Inflammatory macrophage treated with lipopolysaccharide for 4 hours (primary cell): ENCODE measurements at places on chromosomes 1 and 21.

DNA sequence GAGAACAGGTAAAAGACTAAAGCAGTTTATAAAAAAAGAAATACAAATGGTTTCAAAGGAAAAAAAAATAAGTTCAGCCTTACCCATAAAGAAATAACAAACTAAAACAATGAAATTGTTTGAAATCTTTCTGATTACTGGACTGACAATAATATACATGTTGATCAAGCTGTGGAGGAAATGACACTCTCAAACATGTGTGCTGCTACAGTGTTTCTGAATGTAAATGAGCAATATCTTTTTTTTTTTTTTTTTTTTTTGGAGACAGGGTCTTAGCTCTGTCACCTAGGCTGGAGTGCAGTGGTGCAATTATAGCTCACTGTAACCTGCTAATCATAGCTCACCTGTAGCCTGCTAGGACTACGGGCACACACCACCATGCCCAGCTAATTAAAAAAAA, 6.5 kb downstream of the EPS15 start:
- DNase-seq = no peak

DNA sequence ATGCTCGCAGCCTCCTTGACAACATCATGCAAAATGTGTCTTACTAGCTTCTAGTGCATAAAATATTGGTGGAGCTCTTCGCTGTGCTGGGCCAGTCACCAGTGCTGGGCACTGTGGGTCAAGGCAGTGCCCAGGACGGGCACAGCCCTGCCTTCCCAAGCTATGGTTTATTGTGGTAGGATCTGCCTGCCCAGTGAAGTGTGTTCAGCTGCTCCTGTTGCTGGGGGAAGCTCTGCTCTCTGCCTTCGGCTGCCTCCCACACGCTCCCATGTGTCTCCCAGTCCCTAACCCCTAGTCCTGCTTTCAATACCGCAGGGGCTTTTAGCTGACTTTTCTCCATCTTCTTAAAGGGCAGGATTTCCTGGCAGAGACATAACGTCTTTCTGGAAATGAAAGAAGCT, 15.7 kb downstream of the EPHX1 start:
- DNase-seq = peak; percentile 38

GRCh38 chr1:155884031-155884960, 24.9 kb downstream of the SYT11 start:
- DNase-seq = no peak

DNA sequence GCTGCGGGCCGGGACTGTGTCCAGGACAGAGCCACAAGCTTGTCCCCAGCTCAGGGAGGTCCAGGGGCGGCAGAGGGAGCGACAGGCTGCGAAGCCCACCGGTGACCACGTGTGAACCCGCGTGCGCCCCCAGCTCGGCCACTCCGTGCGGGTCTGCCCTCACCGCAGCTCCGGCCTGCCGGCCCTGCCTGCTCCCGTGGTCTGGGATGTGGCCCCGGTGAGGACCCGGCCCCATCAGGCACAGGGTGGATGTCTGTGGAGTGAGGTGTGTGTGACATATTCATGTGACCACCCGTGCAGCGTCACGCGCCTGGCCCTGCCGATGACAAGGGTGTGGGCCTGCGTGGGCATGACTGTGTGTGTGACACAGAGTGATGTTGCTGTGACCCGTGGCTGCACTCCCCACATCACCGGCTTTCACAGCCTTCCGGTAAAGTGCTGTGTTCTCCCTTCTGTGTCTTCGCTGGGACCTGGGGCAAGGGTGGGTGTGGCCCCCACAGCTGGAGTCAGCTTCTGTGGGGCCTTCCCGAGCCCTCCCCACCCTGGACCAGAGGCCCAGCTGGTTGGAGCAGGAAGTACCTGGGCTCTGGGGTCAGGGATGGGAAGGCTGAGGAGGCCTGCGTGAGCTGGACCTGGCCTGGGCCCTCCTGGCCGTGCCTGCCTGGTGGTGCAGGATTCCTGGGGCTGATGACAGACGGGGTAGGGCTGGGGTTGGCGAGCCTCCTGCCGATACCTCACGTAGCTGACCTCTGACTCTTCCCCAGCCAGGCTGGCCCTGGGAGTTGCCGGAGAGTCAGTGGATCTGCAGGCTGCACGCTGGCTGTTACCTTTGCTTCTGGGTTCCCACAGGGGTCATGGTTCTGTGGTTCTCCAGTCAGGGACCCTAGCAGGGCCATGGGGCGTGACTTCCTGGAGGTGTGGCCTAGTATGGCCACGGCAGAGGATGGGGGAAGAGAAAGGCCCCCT, 4.1 kb downstream of the RNF223 start:
- DNase-seq = peak; percentile 57

DNA sequence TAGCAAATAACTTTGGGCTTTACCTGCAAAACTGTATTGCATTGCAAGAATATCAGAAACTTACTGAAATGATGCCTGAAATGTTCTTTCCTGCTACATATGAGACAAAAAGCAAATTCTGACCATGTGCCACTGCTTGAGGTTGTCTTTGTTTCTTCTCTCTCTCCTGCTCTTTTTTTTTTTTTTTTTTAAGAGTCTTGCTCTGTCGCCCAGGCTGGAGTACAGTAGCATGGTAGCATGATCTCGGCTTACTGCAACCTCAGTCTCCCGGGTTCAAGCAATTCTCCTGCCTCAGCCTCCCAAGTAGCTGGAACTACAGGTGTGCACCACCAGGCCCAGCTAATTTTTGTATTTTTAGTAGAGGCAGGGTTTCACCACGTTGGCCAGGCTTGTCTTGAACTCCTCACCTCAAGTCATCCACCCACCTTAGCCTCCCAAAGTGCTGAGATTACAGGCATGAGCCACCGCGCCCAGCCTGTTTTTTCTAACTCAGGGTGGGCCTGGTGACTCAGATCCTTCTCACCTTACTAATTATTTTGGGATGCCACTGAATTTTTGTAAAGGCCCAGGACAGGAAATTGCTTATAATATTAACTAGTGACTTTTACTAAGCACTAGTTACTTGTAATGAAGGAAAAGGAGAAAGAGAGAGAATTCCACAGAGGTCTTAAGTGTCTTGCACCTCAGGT, 35.9 kb downstream of the DNASE2B start:
- no peak for DNase-seq

- DNase-seq = no peak
Observed at GRCh38 chr21:17828223-17828622, 9.1 kb upstream of the C21orf91 start.

GRCh38 chr1:152397474-152397873, 16.6 kb downstream of the CRNN start:
- DNase-seq = no peak

DNA sequence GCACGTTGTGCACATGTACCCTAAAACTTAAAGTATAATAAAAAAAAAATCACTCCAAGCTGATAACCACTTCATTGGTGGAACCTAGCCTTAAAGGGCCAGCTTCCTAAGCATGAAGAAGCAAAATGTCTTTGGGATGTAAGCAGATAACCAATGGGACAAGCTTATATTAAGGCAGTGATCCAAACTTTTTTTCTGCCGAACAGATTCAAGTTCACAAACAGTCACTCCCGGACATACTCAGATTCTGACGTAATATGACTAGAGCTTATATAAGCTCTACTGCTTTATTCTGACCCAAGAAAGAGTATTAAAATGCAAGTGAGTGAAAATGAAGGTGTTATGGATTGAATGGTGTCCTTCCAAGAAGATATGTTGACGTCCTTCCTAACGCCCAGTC, 44.9 kb upstream of the HIVEP3 start:
- no peak for DNase-seq

DNA sequence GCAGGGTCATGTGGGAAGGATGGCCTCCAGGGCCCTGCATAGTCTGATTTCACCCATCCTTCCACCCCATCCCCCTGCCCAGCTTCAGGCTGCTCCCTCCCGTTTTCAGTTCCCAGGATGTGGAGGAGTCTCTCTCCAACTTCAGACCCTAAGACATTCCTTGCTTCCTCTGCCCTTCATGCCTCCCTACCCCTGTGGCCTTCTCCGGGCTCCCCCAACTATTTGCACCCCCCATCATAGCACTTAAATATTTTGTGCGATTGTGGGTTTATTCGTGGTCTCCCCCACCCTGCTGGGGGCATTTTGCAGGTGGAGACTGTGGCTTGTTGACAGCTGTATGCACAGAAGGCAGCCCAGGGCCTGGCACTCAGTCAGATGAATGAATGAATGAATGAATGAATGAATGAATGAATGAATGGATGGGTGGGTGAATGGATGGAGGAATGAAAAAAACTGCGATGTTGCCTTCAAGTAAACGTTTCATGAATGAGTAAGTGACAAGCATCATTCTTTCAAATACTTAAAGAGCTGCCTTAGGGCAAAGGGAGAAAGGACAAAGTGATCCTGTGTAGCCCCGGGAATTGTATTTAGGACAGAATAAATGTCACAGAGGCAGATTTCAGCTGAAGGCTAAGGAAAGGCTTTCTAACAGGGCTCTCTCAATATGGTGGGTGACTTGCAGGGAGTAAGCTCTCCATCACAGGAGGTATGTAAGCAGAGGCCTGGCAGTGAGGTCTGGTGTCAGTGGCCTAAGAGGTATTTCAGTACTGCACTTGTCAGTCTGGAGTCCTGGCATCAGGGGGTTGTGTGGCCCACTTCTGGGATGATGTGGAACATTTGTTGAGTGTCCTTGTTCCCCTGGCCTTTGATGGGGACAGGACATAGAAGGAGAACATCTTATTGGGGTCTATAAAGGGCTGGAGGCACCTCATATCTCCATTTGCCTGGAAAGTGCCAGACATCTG, 156.4 kb downstream of the PTPRU start:
- no peak for DNase-seq

DNA sequence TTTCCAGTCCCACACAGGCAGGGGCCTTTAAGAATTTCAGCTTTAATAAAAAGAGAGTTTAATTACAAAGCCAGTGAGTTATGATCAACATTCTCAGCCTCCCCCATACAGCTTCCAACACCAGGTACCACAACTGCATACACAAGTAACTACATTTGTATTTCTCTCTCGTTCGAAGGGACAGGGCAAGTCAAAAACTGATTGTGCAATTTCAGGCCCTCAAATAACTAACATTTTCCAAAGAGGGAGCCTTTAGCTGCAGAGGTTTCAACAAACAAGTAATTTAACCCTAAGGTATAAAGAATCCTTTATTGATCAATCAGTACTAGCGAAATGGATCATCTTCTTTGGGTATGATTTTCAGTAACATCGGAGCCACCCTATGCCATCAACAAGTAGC, 142.4 kb downstream of the ZNF281 start:
- no peak for DNase-seq

- DNase-seq = no peak
Observed at GRCh38 chr1:157095091-157095490, 4.5 kb downstream of the ETV3L start.

DNA sequence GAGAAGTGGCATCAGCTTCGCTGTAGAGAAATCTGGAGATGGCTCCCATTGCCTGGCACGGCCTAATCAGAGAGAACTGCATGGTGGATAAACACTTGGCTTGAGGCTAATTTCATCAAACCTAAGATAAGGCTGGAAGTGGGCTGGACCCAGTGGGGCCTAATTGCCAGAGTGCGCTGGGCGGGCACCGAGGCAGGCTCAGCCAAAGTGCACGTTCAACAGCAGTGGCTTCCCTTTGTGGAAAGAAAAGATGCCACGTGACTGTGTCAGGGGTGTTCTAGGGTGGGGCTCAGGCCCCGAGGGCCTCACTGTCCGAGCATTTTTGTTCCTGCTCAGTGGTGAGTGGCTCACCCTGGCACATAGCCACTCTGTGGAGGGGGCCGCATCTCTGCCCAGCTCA, 5.8 kb downstream of the PLCH2 start:
- no peak for DNase-seq

- DNase-seq = no peak
Observed at GRCh38 chr1:227549892-227550291, 13.5 kb upstream of the ZNF678 start.

- DNase-seq = no peak
Observed at GRCh38 chr1:36305915-36306209, 306 bp upstream of the SH3D21 start.

- no peak for DNase-seq
Observed at GRCh38 chr1:102435483-102435882, 438.8 kb upstream of the OLFM3 start.

GRCh38 chr1:26700711-26701110, 4.9 kb downstream of the ARID1A start:
- DNase-seq = no peak

DNA sequence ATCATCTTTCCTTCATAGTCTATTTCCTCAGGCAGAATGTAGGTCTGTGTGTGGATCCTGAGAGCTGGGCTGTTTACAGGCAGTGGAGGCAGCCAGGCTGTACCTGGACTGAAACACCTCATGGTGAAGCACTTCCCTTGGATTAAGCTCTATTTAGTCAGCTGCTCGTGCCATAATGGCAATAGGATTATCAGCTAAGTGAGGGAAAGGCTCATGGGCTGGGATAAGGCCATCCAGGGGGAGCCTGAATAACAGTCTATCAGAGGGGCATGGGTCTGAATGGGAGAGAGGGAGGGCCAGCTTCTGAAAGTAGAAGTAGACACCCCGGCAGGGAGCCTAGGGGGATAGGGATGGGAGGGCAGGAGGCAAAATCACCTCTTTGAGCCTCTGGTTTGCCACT, 8.3 kb downstream of the RNASEL start:
- DNase-seq = no peak

- no peak for DNase-seq
Observed at GRCh38 chr1:214215583-214215982, 65.4 kb upstream of the SMYD2 start.

- no peak for DNase-seq
Observed at GRCh38 chr1:116243333-116244054, 129.6 kb upstream of the ATP1A1 start.

DNA sequence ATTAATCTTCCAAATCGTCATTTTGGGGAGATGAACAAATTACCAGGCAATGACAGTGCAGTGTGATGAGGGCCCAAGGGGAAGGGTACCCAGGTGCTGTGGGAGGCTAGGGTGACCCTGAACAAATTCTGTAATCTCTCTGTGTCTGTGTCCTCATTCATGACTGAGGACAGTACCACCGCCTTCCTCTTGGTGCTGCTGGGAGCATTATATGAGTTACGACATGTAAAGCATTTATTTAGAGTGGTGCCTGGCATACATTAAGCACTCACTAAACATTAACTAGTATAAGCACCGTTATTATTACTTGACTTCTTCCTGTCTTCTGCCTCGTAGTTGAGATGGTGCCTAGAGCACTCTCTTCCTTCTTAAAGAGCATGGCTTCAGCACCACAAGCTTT, 468.2 kb upstream of the VAMP3 start:
- DNase-seq = no peak

DNA sequence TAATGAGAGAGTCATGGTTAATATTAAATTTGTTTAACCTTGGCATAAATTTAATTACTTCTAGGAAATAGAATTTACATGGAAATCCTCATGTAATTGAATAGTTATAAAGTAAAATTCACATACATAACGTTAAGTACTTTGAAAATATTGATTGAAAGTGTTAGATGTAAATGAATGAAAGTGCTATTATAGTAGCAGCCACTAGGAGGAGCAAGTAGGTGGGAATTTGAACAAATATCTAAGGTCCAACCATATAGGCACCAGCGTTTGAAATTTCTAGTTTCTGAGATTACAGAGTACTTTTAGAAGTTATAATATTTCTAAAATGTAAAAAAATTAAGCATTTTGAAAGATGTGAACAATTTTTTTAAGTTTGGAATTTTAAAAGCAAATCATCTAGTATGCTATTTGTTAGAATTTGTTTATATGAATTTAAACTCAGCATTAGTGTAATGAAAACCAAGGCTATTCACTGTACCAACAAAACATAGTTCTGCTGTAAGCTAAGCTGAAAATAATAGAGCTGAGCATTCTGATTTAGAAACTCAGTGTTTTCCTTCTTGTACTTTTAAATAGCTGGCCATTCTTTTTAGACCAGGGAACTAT, 3.3 kb downstream of the B3GALT2 start:
- DNase-seq = peak; percentile 62
